ENCODE measurements at places on chromosomes 7 and 10.

GRCh38 chr10:131944412-131944811, 37.3 kb downstream of the BNIP3 start:
- DNase-seq = no peak

GRCh38 chr7:46859963-46860475, 721.9 kb downstream of the TNS3 start:
- DNase-seq = no peak

- DNase-seq = no peak
Measured at GRCh38 chr10:59577984-59578383, 131.7 kb downstream of the SLC16A9 start.

DNA sequence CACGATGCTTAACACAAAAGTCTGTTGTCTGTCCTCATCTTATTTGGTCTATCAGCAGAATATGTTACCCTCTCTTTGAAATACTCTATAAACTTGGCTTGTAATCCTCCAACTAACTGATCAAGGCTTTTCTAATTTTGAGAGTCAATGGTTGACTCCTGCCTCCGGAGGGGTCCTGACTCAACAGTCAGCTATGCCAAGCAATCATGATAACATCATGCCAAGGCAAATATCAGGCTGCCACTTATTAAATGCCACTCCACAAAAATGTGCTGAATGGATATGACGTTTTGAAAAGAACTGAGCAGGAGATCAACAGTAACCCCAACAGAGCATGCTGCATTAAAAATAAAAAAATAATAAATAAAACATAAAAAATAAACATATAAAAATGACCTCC, 116.1 kb downstream of the PARD3 start:
- no peak for DNase-seq

DNA sequence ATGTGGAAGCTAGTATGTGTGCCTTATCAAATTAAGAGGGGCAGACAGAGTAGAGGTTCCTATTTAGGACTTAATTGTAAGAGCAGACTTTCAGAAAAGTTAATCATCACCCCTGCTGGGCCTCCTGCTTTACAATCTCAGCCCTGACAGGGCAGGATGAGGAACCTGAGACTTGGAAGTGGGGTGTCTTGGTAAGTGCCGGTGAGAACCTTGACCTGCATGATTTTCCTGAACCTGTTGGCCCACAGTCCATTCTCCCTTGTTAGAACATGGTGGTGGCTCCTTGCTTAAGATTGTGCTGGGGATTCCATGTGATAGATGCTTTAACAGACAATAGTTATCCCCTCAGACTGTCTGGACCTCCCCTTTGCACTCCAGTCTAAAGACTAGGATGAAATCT, 141.7 kb upstream of the TMEM72 start:
- no peak for DNase-seq

DNA sequence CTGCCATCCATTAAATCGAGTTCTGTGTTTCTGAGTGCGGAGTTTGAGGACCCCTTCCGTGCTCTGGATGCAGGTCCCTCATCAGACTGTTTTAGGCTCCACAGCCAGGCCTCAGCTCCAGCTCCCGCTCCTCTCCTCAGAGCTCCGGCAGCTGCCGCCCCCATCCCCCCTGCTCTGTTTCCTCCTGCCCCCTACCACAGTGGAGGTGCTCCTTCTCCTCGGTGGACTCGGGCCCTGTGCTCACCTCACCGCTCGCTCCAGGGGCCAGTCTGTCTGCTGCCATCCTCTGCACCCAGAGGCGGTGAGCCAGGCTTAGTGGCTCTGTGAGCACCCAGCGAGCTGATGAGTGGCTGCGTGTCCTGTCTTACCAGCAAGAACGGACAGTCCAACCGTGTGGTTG, 21.4 kb upstream of the PRKAR1B start:
- DNase-seq = no peak

DNA sequence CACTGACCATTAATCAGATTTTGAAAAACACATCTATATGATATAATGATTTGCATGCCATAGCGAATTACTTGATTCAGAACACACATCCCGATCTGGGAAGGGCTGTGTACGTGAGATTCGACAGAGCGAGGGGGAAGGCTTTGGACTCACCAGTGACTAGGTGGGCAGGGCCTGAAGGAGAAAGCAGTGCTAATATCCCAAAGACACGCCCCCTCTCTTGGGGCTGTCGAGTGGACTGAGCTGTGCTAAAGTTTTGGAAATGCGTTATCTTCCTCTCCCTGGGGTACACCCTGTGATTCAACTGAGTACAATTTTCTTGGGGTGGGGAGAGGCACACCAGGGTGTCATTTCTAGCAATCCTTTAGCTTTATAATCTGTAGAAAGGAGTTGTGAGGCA, 1.8 kb downstream of the LRRC17 start:
- no peak for DNase-seq

GRCh38 chr7:14309432-14309831, 320.0 kb upstream of the ETV1 start:
- no peak for DNase-seq

- DNase-seq = no peak
Measured at GRCh38 chr10:46560381-46560780, 3.9 kb upstream of the GPRIN2 start.

- DNase-seq = no peak
Measured at GRCh38 chr10:53952698-53953630, 848.1 kb downstream of the PCDH15 start.

DNA sequence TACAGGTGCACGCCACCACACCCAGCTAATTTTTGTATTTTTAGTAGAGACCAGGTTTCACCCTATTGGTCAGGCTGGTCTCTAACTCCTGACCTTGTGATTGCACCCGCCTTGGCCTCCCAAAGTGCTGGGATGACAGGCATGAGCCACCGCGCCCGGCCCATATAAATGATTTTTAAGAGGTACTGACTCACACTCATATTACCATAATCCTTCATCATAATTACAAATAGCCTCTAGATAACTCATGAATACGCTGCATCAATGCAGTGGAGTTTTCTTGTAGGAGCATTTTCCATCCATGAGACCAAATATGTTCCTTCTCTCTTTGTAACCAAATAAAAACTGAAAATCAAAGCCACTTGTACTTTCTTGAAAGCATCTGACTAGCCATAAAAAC, 193.3 kb downstream of the GRM8 start:
- DNase-seq = no peak

DNA sequence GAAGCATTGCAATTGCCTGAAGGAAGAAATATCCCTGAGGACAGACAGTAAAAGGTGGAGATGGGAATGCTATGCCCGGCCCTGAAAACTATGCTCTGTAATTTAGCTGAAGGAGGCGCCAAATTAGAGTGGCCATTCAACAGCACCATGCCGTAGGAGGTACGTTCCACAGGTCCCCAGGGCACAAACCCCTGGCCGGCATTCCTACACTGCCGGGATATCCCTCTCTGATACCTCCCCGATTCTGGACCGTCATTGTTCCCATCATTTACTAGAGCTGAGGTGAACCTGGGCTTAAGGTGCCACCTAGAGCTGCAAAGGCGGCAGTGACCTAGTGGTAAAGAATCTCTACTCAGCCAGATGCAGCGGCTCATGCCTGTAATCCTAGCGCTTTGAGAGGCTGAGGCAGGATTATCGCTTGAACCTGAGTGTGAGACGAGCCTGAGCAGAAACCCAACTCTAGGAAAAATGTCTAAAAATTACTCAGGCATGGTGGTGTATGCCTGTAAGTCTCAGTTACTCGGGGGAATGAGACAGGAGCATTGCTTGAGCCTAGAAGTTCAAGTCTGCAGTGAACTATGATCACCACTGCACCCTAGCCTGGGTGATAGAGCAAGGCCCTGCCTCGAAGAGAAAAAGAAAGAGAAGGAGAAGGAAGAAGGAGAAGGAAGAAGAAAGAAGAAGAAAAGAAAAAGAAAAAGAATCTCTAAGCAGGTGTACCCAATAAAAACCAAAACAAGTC, 53.0 kb upstream of the TNKS2 start:
- DNase-seq = no peak

DNA sequence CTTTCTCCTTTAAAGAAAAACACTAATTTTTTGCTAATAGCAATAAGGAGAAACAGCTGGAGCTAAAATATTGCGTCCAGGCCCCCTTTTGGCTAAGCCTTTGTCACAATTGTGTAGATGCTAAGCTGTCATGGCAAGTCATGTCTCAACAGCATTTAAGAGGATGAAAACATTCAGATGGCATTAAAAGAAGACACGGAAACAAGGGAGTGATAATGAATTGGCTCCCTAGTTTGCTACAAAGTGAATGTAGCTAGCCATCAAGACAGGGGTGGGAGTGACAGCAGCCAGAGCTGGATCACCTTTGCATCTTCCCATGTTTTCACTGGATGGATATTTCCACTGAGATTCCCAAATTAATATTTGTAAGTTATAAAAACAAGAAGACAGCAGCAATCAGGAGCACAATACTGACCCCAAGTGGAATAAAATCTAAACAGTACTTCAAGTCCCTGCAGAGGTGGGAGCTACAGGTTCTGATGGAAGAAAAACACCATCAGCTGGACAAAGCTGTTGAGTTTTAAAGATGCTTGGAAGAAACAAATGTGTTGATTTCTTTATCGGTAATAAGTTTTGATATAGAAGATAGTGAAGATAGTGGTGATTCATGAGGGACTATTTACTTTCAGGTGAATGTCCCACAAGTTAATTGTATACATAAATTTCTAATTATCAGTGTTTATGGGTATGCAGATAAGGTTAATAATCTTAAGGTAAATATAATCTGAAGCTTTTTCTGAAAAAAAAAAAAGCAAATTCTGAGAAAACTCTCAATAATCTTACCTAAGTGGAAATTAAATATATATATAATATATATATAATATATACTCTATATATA, 129.4 kb downstream of the SLC16A9 start:
- peak; percentile 63 for DNase-seq

GRCh38 chr7:27782849-27783248, 42.9 kb downstream of the TAX1BP1 start:
- DNase-seq = no peak

DNA sequence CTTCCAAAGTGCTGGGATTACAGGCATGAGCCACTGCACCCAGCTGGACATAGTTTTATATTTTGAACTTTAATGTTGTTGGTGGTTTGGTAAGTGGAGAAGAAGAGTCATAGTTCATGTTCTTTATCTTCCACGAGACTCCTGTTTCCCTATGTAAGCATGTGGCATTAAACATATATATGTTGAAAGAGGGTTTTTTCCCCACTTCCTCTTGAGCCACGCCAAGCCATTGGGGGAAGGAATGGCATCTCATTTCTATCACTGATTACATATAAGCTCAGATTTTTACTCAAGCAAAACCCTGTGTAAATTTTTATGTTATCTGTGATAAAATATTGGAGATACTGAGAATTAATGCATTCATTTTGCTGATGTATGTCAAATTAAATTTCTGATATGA, 300.4 kb downstream of the PHF14 start:
- DNase-seq = no peak

DNA sequence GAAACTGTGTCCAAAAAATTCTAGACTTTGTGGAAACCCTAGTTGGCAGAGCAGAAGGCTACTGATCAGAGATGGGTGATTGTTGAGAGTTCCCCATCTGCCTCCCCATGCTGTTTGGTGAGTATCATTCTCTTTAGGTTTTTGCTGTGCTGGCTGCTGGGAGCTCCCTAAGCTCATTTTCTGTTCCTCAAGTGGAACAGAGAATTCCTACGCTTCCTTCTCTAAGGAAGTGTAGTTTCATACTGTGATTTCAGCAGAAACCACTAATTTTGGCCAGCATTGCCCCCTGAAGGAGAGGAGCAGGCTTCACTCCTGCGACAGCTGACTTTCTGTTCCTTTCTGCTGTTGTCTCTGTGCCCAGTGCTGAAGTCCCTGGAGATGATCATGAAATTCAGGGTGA, 355.3 kb upstream of the NPVF start:
- DNase-seq = no peak

- no peak for DNase-seq
Measured at GRCh38 chr7:2144926-2145325, 87.8 kb downstream of the MAD1L1 start.

DNA sequence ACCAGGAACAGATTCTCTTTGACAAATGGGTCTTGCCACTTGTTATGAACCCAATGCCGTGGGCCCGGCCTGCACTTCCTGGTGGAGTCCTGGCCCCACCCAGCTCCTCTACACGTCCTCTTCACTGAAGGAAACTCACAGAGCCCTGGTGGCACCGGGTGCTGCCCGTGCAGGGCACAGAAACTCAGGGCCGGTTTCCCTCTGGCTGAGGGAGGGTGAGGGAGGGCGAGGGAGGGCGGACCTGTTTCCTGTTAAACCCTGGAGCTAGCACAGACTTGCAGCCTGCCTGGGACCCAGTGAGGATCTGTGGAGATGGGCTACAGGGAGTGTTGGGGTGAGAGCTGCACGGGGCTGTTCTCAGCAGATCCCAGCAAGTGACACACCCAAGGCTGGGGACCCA, 596.3 kb downstream of the PTPRN2 start:
- peak; percentile 62 for DNase-seq

All from NCI-H1694 treated with DMSO at 0.1 percent for 48 hours (cell line).